Stimulated activated CD8-positive, alpha-beta memory T cell treated with anti-CD3 and anti-CD28 coated beads, Interleukin-4, amount 100 ng/mL, for 1 hour (primary cell): ENCODE measurements at places on chromosomes 4 and X.

DNA sequence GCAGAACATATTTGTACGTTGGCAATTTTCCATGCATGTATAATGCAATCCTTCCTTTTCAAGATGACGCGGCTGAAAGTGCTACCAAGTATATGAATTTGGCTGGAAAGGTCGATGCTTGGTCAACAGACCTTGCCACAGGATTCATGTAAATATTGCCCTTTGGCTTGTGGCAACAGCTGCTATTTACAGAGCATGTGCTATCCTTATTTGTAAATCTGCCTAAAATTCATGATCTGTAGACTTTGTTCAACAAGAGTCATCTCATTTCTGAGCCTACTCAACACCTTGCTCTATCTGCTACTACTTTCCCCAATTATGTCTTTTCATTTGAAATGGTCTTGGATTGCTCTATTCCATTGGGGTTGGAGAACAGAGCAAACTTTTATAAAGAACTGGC, 1.9 kb upstream of the SMARCA1 start:
- DNase-seq, result no peak

- DNase-seq, result no peak
These were observed 97.8 kb downstream of the ZNF674 start for GRCh38 chrX:46447384-46447783.

- DNase-seq, result no peak
These were observed 233.1 kb downstream of the FAT4 start for GRCh38 chr4:125547836-125548235.

GRCh38 chrX:64885850-64886249, 90.4 kb downstream of the ZC4H2 start:
- DNase-seq, result no peak

DNA sequence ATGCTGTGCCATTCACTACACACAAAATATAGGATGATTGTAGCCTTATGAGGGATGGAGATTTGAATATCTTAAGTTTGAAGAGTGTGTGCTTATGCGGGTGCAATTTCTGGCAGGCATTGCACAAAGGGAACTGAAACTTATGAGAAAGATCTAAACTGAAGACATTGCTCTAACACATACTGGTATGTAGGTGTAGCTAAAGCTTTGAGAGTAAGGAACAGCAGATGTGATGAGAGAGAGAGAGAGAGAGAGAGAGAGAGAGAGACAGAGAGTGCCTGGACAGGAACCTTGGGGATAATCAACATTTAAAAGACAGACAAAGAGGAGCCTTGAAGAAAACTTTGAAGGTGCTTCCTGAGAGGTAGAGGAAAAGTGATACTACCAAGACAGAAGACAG, 379.7 kb downstream of the SPRY1 start:
- DNase-seq, result no peak

DNA sequence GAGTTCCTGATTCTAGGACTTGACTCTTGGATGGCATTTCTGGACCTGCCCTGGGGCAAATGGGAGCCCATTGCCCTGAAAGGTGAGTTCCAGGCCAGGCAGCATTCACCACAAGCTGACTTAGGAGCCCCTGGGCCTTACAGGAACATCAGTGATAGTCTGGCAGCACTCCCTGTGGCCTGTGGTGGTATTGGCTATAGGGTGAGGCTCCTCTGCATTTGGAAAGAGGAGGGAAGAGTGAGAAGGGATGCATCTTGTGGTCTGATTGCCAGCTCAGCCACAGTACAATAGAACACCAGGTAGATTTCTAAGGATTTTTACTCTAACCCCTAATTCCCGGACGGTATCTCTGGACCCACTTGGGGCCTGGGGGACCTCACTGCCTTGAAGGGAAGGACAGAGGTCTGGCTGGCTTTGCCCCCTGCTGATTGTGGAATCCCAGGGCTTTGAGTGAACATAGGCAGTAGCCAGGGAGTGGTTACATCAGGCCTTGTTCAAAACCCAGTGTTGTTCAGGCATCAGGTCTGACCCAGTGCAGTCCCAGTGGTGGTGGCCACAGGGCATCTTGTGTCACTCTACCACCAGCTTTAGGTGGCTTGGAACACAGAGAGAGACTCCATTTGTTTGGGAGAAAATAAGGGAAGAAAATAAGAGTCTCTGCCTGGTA, 32.9 kb downstream of the MAGED4 start:
- no peak for DNase-seq

GRCh38 chr4:73897380-73898136, 28.4 kb downstream of the CXCL1 start:
- no peak for DNase-seq

- DNase-seq, result no peak
These were observed 12.0 kb upstream of the RBBP7 start for GRCh38 chrX:16882169-16882568.

- no peak for DNase-seq
These were observed 736.1 kb upstream of the FRG1 start for GRCh38 chr4:189204616-189205015.
